NCI-H1417 (cell line): ENCODE measurements at places on chromosomes 5 and 9.

DNA sequence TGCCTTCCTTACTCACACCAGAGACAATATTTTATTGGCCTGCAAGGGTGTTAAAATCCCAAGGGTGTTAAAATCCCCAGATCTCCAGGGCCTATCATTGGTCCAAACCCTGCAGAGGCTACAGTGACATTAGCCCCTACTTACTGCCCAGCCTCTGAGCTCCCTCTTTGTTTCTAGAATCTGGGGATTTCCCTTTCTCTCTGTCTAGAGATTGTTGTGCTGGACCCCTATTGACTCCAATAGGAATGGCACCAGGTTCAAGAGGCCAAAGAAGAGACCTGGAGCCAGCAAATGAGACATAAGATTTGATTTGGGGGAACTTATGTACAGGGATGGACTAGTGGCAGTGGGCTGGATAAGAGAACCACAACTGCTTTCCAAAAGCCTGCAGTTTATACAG is 53.3 kb upstream of the ZBED3 start:
- DNase-seq, result no peak

GRCh38 chr9:4828761-4829160 is 36.0 kb downstream of the RCL1 start:
- DNase-seq, result no peak

- DNase-seq, result no peak
Observed at GRCh38 chr9:124348831-124349230, 66.4 kb downstream of the PSMB7 start.

DNA sequence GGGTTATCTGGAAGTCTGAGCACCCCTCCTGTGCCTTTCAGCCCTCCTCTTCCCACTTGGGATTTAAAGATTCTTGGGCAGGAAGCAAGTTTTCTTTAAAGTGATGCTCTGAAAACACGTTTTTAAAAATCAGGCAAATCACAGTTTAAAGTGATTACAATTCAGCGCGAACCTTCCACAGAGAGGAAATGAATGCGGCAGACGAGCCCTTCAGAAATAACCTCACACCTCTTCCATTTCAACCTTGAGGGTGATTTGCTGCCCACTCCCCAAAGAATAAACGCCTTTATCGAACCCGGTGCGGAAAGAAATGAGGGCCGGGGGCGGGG is 2.3 kb upstream of the EFNA5 start:
- DNase-seq, result no peak

DNA sequence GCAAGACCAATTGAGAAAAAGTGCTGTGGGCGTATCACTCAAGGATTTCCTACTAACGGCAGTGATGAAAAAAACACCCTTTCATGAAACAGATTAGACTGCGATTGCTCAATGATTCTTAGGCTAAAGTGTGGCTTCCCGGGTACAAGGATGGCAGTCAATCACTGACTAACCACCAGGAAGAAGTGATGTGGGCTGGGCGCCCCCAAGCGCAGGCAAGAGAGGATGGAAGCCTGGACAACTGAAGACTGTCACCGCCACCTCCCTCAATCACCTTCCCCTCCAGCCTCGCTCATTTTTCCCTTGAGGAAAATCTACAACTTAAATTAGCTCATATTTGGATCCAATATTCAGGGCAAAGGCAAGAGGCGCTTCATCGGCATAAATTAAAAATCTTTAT is 707.2 kb downstream of the MTRR start:
- no peak for DNase-seq
